ENCODE measurements at places on chromosomes 13 and 19. TPM values are rescaled to one million over a fixed set of nuclear protein-coding genes. Genes with fewer than 3 reads are reported as not detected.
A peak's percentile ranks its signal among the peaks of the same experiment; 100 is the strongest.

GRCh38 chr13:109704771-109705635 is 81.4 kb downstream of the IRS2 start:
- peak overlapping the region; percentile 48 for H3K27ac ChIP-seq
- H3K4me1 ChIP-seq: peaks cover 9% of the 10 kb centered on the region
- no peaks in the 10 kb centered on the region for H3K36me3 ChIP-seq
- no peaks in the 10 kb centered on the region for H3K27me3 ChIP-seq

DNA sequence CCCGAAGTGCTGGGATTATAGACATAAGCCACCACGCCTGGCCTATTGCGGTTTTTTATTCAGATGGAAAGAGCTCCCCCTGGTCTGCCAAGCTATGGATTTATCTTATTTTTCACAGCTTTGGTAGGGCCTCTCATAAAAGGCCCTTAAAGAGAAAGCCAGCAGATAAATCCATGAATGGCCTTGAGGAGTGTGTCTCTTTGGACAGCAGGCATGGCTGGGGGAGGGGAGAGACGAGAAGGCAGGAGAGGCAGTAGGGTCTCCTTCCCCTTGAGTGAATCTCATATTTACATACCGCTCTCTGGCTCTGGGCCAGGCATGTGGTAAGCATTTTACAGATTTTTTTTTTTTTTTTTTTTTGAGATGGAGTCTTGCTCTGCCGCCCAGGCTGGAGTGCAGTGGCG is 25.2 kb downstream of the MARK4 start:
- no peaks in the 10 kb centered on the region for H3K36me3 ChIP-seq
- DNase-seq: peak; percentile 17
- H3K4me1 ChIP-seq: peaks cover 14% of the 10 kb centered on the region
- no peaks in the 10 kb centered on the region for H3K27me3 ChIP-seq
- H3K4me3 ChIP-seq: no peak overlapping the region

RNF225 gene
- total RNA-seq: not detected

GRCh38 chr19:35296644-35297514 is 4.9 kb downstream of the MAG start:
- H3K27ac ChIP-seq: no peak overlapping the region
- H3K4me3 ChIP-seq: no peak overlapping the region
- no peaks in the 10 kb centered on the region for H3K36me3 ChIP-seq

- peaks cover 4% of the 10 kb centered on the region for H3K27me3 ChIP-seq
- H3K27ac ChIP-seq: no peak overlapping the region
- no peaks in the 10 kb centered on the region for H3K36me3 ChIP-seq
- DNase-seq: no peak
These were observed 65.8 kb downstream of the FREM2 start for GRCh38 chr13:38752686-38753085.

DNA sequence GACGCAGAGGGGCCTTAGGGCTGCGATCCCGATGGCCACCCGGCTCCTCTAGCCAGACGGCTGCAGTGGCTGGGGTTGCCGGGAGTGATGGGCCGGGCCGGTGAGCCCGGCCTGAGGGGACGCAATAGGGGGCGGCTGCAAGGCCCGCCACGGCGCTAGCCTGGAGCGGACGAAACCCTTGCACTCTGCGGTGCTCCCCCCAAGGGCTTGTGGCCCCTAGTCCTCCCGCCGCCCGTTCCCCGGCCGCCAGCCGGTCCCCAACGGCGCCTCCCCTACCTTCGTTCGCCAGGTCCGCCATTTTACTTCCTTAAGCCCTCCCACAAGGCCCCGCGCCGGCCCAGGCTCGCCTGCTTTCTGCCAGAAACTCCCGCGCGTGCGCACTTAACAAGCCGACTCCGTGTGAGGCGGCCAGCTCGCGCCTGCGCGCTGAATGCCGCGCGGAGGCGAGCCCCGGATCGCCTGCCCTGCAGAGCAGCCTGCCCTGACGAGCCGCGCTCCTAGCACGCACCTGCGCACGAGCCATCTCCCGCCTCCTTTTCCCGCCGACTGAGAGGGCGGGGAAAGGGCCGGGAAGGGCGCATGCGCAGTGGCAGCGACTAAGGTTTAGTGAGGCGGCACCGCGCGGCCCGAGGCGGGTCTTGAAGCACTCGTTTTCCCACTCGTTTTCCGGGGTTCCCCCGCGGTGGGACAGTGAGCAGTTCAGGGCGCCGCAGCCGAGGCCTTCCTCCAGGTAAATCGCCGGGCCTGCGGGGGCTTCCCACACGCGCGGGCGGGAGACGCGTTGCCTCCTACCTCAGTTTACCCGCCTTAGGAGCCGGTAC is at the start of gene RANBP3:
Gene RANBP3 (minus strand): TSS at position 356 of the 821 bp plus-strand sequence. CDS start 58 bp downstream, at position 298.
- H3K4me3 ChIP-seq: peak within 1 kb of the TSS; percentile 97
- H3K27me3 ChIP-seq: no peaks in the 10 kb centered on the region
- peak; percentile 100 for DNase-seq
- peak within 1 kb of the TSS; percentile 91 for H3K27ac ChIP-seq

DNA sequence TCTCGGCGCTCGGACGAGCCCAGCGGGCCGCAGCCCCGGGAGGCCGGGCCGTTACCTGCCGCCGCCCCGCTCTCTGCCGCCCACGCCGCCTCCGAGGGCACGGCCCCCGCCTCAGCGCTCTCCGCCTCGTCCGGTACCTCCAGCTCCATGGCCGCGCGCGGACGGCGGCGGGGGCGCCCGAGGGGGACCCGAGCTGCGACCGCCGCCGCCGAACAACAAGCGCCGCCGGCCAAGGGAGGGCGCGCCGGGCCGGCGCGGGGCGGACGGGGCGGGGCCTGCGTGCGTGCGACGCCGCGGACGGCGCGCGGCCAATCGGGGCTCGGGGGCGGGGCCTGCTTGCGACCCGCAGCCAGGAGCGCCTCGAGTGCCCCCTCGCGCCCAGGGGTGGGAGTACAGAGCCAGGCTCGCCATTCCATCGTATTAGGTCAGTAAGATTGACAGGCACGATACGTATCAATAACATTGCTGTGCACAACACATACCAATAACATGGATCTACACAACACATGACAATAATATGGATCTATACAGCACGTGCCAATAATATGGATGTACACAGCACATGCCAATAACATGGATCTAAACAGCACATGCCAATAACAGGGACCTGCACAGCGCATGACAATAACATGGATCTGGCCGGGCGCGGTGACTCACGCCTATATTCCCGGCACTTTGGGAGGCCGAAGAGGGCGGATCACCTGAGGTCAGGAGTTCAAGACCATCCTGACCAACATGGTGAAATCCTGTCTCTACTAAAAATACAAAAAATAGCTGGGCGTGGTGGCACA is at the start of gene PIP5K1C:
Gene PIP5K1C (minus strand): TSS at position 227 of the 791 bp plus-strand sequence. CDS start 78 bp downstream, at position 149.
- peak within 1 kb of the TSS; percentile 91 for H3K4me3 ChIP-seq
- peak; percentile 88 for DNase-seq
- no peaks in the 10 kb centered on the region for H3K36me3 ChIP-seq
- H3K4me1 ChIP-seq: no peaks in the 10 kb centered on the region
- H3K27ac ChIP-seq: peak within 1 kb of the TSS; percentile 83
- H3K27me3 ChIP-seq: peaks cover 3% of the 10 kb centered on the region

DNA sequence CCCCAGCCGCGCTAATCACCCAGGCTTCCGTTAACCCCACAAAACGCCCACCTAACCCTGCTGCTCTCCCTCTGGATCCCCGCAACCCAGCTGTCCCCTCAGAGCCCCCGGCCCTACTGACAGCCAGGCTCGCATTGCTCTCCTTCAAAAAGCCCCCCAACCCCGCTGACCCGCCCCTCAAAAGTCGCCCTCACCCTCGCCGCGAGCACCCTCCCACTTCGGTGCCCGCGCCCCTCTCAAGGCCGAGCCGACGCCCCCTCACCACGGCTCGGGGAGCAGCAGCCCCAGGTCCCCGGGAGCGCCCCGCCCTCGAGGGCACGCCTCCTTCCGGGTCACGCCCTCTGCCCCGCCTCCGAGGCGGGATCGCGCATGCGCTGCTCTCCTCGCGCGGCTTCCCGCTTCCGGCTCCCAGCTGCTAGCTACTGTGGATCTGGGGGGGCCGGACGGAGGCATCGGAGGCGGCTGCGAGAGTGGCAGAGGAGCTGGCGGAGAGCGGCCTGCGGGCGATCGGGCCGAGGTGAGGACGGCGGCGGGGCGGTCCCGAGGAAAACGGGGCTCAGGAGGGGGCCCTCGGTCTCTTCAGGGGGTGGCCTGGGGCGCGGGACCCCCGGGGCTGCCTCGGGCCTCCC is 46.1 kb downstream of the ARHGEF18 start:
- no peaks in the 10 kb centered on the region for H3K27me3 ChIP-seq
- H3K4me3 ChIP-seq: peak overlapping the region; percentile 96
- DNase-seq: peak; percentile 93

GRCh38 chr19:43444531-43445287 is 20.7 kb downstream of the LYPD3 start:
- H3K36me3 ChIP-seq: no peaks in the 10 kb centered on the region
- H3K27ac ChIP-seq: no peak overlapping the region
- no peak for DNase-seq
- no peaks in the 10 kb centered on the region for H3K4me1 ChIP-seq
- no peaks in the 10 kb centered on the region for H3K27me3 ChIP-seq

GRCh38 chr13:81017513-81018152 is 676.7 kb upstream of the SPRY2 start:
- H3K36me3 ChIP-seq: no peaks in the 10 kb centered on the region
- no peak overlapping the region for H3K4me3 ChIP-seq
- H3K4me1 ChIP-seq: no peaks in the 10 kb centered on the region
- no peaks in the 10 kb centered on the region for H3K27me3 ChIP-seq

DNA sequence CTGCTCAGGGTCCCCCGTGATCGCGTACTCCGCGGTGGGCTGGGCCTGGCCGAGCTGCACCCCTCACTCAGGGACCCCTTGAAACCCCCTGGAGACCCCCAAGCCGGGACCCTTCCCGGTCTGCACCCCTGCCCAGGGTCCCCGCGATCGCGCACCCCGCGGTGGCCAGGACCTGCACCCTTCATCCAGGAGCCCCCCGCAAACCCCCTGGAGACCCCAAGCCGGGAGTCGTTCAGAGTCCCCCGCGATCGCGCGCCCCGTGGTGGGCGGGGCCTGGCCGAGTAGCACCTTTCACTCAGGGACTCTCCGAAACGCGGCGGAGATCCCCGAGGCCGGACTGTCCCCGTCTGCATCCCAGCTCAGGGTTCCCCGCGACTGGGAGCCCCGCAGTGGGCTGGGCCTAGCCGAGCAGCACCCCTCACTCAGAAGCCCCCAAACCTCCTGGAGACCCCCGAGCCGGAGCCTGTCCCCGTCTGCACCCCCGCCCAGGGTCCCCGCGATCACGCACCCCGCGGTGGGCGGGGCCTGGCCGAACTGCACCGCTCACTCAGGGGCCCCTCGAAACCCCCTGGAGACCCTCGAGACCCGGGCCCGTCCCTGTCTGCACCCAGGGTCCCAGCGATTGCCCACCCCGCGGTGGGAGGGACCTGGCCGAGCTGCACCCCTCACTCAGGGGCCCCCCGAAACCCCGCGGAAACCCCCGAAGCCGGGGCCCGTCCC is 748 bp downstream of the LMNB2 start:
- peaks cover 15% of the 10 kb centered on the region for H3K4me1 ChIP-seq
- H3K27ac ChIP-seq: no peak overlapping the region
- H3K4me3 ChIP-seq: peak overlapping the region; percentile 40
- no peaks in the 10 kb centered on the region for H3K27me3 ChIP-seq
- DNase-seq: no peak

GRCh38 chr13:94703721-94704314 is 8.5 kb downstream of the SOX21 start:
- H3K36me3 ChIP-seq: no peaks in the 10 kb centered on the region
- DNase-seq: no peak
- H3K4me3 ChIP-seq: no peak overlapping the region
- no peak overlapping the region for H3K27ac ChIP-seq

CYP4F2 gene
- total RNA-seq: not detected

DNA sequence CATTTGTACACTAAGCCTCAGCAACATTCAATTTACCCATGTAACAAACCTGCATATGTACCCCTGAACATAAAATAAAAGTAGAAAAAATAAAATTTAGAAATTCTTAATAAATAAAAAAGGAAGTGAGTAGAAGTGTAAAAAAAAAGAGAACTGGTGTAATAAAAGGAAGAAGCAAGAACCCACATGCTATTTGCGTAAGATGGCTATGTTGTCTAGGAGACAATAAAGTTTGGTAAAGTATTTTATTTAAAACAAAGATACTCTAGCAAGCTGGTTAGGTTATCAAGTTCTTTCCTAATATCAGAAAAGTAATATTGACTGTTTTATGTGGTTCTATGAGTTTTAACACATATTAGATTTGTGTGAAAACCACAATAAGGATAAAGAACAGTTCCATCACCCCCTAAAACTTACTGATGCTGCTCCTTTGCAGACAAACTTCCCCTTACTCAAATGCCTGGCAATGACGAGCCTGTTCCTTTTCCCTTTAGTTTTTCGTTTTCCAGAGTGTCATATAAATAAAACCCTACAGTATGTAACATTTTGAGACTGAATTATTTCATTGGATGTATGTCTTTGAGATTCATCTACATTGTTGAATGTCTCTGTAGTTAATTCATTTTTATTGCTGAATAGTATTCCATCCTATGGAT is 98.9 kb downstream of the TNFSF13B start:
- no peaks in the 10 kb centered on the region for H3K4me1 ChIP-seq
- no peak overlapping the region for H3K4me3 ChIP-seq
- DNase-seq: no peak

DNA sequence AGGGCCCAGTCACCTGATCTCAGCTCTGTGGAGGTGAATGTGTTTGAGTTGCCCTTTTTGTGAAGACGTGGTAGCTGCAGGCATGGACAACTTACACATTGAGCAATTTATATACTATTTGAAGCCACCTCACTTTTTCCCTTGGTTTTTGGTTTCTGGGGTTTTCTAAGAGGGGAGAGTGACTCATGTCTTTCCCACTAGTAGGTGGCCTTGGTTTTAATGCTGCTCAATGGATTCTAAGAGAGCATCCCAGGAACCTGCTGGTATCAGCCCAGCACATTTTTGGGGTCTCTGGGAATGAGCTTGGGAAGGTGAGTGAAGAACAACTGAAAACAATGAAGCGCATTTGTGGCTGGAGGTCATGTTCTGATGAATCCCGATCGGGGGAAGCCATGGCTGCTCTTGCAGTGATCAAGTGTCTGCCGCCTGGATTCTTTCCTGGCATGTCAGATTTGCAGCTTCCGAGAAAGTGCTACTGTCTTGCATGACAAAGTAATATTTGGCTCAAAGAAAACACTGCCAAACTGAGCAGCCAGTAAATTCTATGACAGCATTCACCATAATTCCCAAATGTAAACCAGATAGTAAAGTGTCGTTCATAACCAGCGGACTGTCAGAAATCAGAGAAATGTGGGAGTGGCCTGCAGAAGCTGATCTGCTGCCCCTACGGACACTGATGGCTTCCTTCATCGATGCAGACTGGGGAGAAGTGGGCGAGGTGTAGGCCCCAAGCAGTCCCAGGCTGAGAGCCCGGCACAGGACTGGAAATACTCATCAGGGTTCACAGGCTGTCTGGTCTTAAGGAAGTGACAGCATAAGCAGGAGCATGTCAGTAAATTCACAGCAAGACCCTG is 98.7 kb downstream of the COL4A2 start:
- no peaks in the 10 kb centered on the region for H3K36me3 ChIP-seq
- no peaks in the 10 kb centered on the region for H3K27me3 ChIP-seq
- no peak overlapping the region for H3K4me3 ChIP-seq
- H3K27ac ChIP-seq: peak overlapping the region; percentile 83
- DNase-seq: no peak

- H3K27ac ChIP-seq: no peak overlapping the region
- H3K27me3 ChIP-seq: peaks cover 89% of the 10 kb centered on the region
- no peaks in the 10 kb centered on the region for H3K36me3 ChIP-seq
These were observed 505 bp upstream of the ZIC2 start for GRCh38 chr13:99980824-99981734.

GRCh38 chr13:110192472-110192871 is 114.5 kb downstream of the COL4A1 start:
- no peak for DNase-seq
- no peak overlapping the region for H3K4me3 ChIP-seq
- H3K36me3 ChIP-seq: no peaks in the 10 kb centered on the region
- H3K27ac ChIP-seq: no peak overlapping the region
- H3K4me1 ChIP-seq: no peaks in the 10 kb centered on the region

GRCh38 chr19:1455002-1455335 is 5.0 kb downstream of the APC2 start:
- no peaks in the 10 kb centered on the region for H3K36me3 ChIP-seq
- no peak overlapping the region for H3K27ac ChIP-seq
- DNase-seq: no peak
- peaks cover 56% of the 10 kb centered on the region for H3K27me3 ChIP-seq
- no peak overlapping the region for H3K4me3 ChIP-seq

FFAR1 gene
- total RNA-seq: not detected

PGLYRP1 gene
- not detected for total RNA-seq
